Activated CD8-positive, alpha-beta T cell treated with anti-CD3 and anti-CD28 coated beads, Interleukin-2, amount 10 ng/mL, durations not matched to agents 7 days and 5 days (primary cell): ENCODE measurements at places on chromosomes 4 and X. TPM values are rescaled to one million over a fixed set of nuclear protein-coding genes. Genes with fewer than 3 reads are reported as not detected.
A peak's percentile ranks its signal among the peaks of the same experiment; 100 is the strongest.

DNA sequence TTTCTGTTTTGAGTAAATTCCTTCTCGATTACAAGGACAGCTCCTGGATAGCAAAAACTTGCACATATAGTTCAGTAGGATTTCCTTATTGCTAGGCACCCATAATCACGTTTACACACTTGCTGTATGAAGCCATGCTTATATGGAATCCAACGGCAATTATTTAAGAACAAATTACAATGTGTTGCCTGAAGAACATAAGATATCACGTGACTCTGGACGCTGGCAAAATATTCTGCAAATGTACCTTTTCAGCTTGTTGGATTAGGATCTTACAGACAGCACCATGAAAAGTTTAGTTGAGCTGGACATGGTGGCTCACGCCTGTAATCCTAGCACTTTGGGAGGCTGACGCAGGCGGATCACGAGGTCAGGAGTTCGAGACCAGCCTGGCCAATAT is 17.4 kb downstream of the MFAP3L start:
- H3K27me3 ChIP-seq, result no peaks in the 10 kb centered on the region
- DNase-seq, result no peak
- H3K4me1 ChIP-seq, result peaks cover 4% of the 10 kb centered on the region
- H3K4me3 ChIP-seq, result no peak overlapping the region
- H3K36me3 ChIP-seq, result no peaks in the 10 kb centered on the region

The VCX3B gene
- not detected for total RNA-seq

- H3K4me1 ChIP-seq, result no peaks in the 10 kb centered on the region
- H3K27ac ChIP-seq, result no peak overlapping the region
- H3K4me3 ChIP-seq, result no peak overlapping the region
- H3K36me3 ChIP-seq, result no peaks in the 10 kb centered on the region
- DNase-seq, result no peak
- H3K27me3 ChIP-seq, result peaks cover 2% of the 10 kb centered on the region
These were observed 82.0 kb downstream of the UNC5C start for GRCh38 chr4:95466791-95467190.

The SPANXD gene
- total RNA-seq, result not detected

DNA sequence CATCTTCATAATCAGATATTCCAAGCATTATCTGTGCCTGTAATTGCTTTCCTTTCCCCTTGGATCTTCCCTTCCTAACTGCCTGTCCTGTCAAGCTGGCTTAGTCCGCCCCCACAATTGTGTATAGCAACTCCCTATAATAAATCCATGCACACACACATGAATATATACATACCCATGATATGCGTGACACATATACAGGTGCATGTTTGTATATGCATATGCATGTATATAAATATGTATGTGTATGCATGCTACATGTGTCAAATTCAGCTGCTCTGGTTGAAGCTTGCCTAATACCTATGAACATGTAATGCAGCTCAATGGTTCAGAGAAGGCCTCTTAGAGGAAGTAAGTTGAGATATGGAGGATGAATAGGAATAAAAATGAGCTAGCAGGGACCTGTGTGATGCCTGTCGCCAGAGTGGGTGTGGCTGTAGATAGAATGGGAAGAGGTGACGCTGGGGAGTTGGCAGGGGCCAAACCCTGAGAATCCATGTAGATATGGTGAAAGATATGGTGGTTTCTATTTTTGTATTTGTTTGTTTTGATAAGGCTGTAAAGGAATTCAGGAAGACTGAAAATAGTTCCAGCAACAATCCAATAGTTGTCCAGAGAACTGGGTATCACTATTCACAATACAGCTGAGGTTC is 595.0 kb upstream of the BOD1L1 start:
- H3K27me3 ChIP-seq, result no peaks in the 10 kb centered on the region
- no peak overlapping the region for H3K4me3 ChIP-seq
- H3K4me1 ChIP-seq, result no peaks in the 10 kb centered on the region
- DNase-seq, result no peak

The GSX2 gene
- not detected for total RNA-seq

- peaks cover 4% of the 10 kb centered on the region for H3K36me3 ChIP-seq
- peaks cover 16% of the 10 kb centered on the region for H3K4me1 ChIP-seq
- DNase-seq, result no peak
- no peak overlapping the region for H3K4me3 ChIP-seq
- no peaks in the 10 kb centered on the region for H3K27me3 ChIP-seq
- no peak overlapping the region for H3K27ac ChIP-seq
These were observed 34.6 kb upstream of the LEF1 start for GRCh38 chr4:108203377-108203776.

The ZFP92 gene
- total RNA-seq, result 1.6 TPM

The CT47B1 gene
- not detected for total RNA-seq

DNA sequence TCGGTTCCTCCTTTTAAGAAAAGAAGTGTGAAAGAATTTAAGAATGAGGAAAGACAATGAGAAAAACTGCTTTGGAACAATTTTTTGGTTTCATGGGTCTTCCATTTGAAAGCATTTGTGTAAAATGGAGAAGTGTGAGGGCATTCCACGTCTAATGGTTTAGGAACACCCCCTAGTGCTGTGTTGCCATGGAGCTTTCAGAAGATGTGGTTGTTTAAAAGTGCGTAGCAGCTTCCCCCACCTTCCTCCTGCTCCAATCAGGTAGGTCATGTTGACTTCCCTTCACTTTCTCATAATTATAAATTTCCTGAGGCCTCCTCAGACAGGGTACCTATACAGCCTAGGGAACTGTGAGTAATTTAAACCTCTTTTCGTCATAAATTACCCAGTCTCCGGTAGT is 50.0 kb downstream of the UGT2B10 start:
- H3K36me3 ChIP-seq, result no peaks in the 10 kb centered on the region
- H3K4me1 ChIP-seq, result no peaks in the 10 kb centered on the region

The DDX53 gene
- not detected for total RNA-seq

The MED12 gene
- total RNA-seq, result 49.0 TPM

DNA sequence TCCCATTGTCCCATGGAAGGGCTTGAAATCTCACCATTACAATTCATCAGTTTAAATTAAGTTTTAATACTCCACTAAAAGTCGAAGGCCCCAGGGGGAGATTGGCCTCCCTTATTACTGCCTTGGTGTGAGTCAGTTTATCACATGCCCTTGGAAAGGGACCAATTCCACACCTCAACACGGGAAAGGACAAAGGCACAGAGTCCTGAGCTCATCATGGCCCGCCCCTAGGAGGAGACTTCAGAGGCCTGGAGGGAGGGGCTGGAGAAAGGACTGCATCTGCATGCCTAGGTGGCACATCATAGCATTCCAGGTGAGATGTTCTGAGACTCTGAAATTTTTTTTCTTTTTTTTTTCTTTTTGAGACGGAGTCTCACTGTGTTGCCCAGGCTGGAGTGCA is 2.8 kb upstream of the SEL1L3 start:
- H3K36me3 ChIP-seq, result peaks cover 9% of the 10 kb centered on the region
- no peaks in the 10 kb centered on the region for H3K27me3 ChIP-seq
- H3K4me1 ChIP-seq, result peaks cover 17% of the 10 kb centered on the region
- DNase-seq, result no peak
- H3K27ac ChIP-seq, result no peak overlapping the region

GRCh38 chr4:176660561-176660960 is 132.2 kb downstream of the VEGFC start:
- no peaks in the 10 kb centered on the region for H3K36me3 ChIP-seq
- H3K4me3 ChIP-seq, result no peak overlapping the region
- H3K27ac ChIP-seq, result no peak overlapping the region
- H3K27me3 ChIP-seq, result no peaks in the 10 kb centered on the region
- no peaks in the 10 kb centered on the region for H3K4me1 ChIP-seq

GRCh38 chrX:40359593-40359992 is 221.2 kb upstream of the ATP6AP2 start:
- H3K4me1 ChIP-seq, result no peaks in the 10 kb centered on the region
- H3K27me3 ChIP-seq, result no peaks in the 10 kb centered on the region
- no peak overlapping the region for H3K27ac ChIP-seq
- no peaks in the 10 kb centered on the region for H3K36me3 ChIP-seq
- no peak for DNase-seq

The NSUN7 gene
- total RNA-seq, result 0.10 TPM

DNA sequence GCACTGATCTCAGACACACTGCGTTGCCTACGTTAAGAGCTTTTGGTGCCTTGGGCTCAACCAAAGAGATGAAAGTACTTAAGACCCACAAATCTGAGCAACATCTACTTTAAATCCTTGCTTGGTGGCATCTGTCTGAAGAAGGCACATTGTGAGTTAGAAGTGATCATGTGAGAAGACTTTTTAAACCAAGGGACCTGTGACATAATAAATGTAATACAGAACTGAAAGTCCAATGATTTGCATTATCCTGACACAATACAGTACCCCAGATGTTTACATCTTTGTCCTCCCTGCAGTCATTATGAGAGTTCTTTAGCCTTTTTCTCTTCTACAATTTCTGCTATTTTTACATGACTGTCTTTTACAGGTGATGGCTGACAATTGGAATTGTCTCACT is 96.7 kb upstream of the FTHL17 start:
- no peak overlapping the region for H3K27ac ChIP-seq
- H3K4me3 ChIP-seq, result no peak overlapping the region
- no peaks in the 10 kb centered on the region for H3K36me3 ChIP-seq
- no peak for DNase-seq

DNA sequence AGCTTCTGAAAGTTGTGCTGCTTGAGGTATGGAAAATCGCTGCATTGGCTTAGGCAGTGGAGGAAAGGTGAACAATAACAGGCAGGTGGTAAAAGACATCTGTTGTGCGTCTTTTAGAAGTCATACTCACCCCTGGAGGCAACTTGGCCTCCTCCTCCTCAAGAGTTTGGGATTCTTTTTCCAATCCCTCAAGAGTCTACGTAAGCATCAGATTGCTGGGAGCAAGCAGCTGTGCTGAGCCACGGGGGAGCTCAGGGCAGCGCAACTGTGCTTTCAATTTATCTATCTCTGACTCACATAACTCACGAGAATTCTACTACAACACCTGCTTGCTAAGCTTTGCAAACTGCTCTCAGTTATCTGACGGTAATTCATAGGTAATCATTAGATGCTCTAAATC is 6.4 kb upstream of the RBMX2 start:
- no peak overlapping the region for H3K4me3 ChIP-seq
- H3K27ac ChIP-seq, result no peak overlapping the region

The GPR34 gene
- total RNA-seq, result 1.1 TPM

- no peak overlapping the region for H3K4me3 ChIP-seq
- no peaks in the 10 kb centered on the region for H3K27me3 ChIP-seq
- no peak for DNase-seq
- no peaks in the 10 kb centered on the region for H3K4me1 ChIP-seq
- no peaks in the 10 kb centered on the region for H3K36me3 ChIP-seq
- no peak overlapping the region for H3K27ac ChIP-seq
These were observed 101.5 kb upstream of the SMAD1 start for GRCh38 chr4:145380123-145380522.

- H3K27me3 ChIP-seq, result peaks cover 57% of the 10 kb centered on the region
- no peaks in the 10 kb centered on the region for H3K36me3 ChIP-seq
- no peak overlapping the region for H3K27ac ChIP-seq
- H3K4me1 ChIP-seq, result peaks cover 22% of the 10 kb centered on the region
- DNase-seq, result no peak
These were observed 1.9 kb downstream of the DCHS2 start for GRCh38 chr4:154489558-154490233.

DNA sequence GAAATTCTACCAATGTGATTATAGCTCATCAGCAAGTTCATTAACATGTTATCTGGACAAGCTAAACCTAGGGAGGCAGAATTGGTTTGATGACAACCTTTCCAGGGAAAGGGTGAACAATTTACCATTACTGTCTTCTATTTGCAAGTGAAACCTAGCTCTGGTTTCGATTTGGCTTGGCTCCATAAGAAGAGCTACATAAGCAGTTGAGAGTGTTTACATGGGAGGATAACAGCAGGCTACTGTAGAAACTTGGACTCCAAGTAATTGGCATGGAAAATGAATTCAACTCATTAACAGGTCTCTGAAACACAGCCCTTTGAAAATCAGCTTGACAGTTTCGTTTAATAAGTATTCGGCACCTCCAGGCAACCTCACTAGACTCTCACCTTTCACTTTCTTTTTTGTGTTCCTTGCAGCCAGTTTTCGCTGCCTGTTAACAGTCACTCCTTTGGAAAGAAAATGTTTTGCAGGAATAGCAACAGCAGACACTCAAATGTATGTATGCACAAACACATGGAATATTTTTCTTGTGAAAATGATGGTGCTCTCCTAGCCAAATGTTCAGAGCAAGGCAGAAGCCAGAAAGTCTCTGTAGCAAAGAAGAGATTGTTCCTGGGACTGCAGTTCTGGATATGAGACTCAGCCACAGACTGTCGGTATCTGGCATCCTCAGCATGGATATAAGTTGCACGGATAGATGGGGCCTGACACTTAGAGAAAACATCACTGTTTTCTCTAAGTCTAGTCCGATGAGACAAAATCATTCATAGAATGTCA is 27.5 kb downstream of the POU3F4 start:
- H3K4me1 ChIP-seq, result no peaks in the 10 kb centered on the region
- no peaks in the 10 kb centered on the region for H3K36me3 ChIP-seq
- no peak for DNase-seq
- H3K4me3 ChIP-seq, result peak overlapping the region; percentile 56

GRCh38 chr4:38482696-38483095 is 181.3 kb upstream of the KLF3 start:
- peaks cover 8% of the 10 kb centered on the region for H3K4me1 ChIP-seq
- DNase-seq, result no peak
- no peak overlapping the region for H3K27ac ChIP-seq
- H3K4me3 ChIP-seq, result no peak overlapping the region
- no peaks in the 10 kb centered on the region for H3K36me3 ChIP-seq

- no peak for DNase-seq
- H3K4me3 ChIP-seq, result no peak overlapping the region
- peaks cover 12% of the 10 kb centered on the region for H3K27me3 ChIP-seq
- no peaks in the 10 kb centered on the region for H3K4me1 ChIP-seq
- no peak overlapping the region for H3K27ac ChIP-seq
These were observed 172.0 kb downstream of the FBXO8 start for GRCh38 chr4:174111422-174111821.

DNA sequence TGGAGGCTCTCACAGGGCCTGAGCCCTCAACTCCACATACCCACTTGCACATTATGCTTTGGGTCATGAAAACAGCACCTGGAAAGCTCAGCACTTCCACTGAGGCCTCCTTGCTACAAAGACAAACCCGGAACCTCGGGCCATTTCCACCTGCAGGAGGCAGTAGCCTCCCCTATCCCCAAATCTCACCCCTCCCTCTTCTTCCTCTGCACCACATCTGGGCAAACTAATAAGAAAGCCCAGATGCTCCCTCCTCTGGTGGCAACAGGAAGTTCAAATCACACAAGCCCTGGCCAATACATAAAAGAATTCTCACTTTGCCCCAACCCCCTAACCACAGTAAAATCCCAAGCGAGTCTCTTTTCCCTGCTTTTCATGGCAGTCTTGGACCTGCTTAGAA is 136.4 kb downstream of the MAPK10 start:
- no peak overlapping the region for H3K4me3 ChIP-seq
- no peak for DNase-seq
- H3K4me1 ChIP-seq, result no peaks in the 10 kb centered on the region

DNA sequence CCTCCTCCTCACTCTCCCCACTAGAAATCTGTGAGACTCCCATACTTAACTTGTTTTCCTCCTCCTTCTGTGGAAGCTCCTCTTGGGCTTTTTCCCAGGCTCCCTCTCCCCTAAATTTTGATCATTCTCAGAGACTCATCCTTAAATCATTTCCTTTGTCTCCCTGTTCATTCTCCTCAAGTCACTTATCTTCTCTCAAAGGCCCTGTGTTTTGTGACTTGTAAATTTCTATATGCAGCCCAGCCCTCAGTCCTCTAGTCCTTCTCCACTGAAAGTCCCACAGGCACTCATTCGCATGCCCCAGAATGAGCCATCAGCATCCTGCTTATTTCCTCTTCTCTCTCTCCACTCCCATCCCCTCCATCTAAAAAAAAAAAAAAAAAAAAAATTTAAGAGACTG is 171.8 kb downstream of the SOWAHB start:
- no peak for DNase-seq
- H3K36me3 ChIP-seq, result no peaks in the 10 kb centered on the region
- H3K4me3 ChIP-seq, result no peak overlapping the region

The CLIC2 gene
- total RNA-seq, result 0.16 TPM
